ENCODE measurements at places on chromosomes 16 and 17.

- DNase-seq = no peak
Measured at GRCh38 chr17:206941-207560, 25.6 kb upstream of the DOC2B start.

- no peak for DNase-seq
Measured at GRCh38 chr17:28972437-28972836, 21.1 kb upstream of the PHF12 start.

GRCh38 chr17:2379489-2380225, 21.2 kb downstream of the MNT start:
- DNase-seq = no peak

DNA sequence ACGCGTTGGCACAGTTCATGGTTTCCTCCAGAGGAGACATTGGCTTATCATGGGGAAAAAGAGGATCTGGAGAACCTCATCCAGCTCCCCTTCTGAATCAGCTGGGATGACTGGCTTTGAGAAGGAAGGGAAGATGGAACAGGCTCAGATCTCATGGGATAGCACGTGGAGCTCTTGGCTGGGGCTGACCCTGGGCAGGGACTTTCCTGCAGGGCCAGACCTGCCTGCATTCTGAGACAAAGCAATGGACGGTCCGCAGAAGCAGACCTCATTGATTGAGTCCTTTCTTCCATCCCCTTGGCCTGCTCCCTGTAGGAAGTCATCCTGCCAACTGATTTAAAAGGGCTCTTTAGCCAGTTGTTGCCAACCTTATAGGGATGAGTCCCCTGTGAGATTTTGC, 26.2 kb downstream of the PLCD3 start:
- no peak for DNase-seq

- DNase-seq = no peak
Measured at GRCh38 chr16:24522751-24523150, 16.6 kb upstream of the RBBP6 start.

GRCh38 chr16:59198487-59198886, 464.4 kb upstream of the GOT2 start:
- DNase-seq = no peak
